ENCODE measurements at places on chromosomes 5 and 9.

DNA sequence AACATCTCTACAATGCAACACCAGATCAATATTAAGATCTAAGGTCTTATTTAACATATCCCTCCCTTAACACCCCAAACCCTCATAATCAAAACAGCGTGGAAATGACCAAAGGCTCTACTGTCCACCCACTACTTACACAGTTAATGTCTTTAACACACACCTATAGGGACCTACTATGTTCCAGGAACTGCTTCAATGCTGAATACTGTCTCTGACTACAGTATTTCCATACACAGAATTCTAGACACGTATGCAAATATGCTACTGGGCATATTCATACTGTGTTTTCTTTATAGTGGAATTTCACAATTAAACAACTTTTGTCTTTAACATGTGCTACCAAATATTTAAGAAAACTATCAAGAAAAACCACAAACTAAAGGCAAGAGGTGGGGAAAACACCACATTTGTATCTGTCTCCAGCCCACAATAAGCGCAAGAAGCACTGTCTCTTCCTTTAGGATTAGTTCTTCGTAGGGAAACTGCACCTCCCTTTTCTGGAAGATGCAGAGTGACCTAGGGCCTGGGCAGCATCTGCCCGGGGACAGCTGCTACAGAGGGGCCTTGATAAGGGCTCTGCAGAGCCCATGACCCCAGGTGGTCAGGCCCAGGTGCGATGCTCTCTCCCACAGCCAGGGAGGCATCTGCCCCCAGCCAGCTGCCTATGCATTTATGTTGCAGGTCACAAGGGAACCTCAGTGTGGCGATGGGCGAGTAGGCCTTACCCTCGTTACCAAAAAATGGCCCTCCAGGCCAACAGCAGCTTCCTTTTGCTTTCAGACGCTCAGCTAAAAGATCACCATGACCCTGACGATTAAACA lies 55.2 kb downstream of the PSMB7 start:
- no peak for DNase-seq

DNA sequence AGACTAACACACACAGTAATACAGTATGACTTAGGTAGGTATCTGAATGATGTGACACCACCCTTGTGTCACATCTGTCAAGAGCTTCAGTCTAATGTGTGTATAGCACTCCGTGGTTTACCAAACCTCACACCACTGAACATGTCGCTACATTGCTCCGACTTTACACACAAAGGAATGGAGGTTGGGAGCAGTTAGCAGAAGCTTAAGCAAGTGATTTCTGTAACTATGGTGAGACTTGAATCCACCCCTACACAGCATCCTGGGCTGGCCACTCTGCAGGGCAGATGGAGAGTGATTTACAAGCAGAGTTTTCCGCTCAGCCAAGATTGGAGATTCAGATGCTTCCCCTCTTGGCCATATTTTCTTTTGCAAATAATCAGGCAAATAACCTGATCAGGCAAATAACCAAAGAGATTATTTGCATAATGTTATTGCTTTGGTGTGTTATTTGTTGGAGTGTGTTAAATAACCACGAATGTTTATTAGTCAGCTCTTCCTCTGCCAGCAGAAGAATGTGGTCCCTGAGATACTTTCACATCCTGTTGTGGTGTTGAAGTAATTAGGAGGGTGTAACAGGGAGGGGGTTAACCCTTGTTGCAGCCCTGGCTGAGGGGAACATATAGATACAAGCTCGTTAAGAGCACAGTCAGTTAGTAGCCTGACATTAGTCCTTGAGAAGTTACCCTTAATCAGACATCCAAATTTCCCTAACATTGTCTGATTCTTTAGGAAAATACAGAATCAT lies 92.8 kb downstream of the SNX18 start:
- DNase-seq, result no peak

DNA sequence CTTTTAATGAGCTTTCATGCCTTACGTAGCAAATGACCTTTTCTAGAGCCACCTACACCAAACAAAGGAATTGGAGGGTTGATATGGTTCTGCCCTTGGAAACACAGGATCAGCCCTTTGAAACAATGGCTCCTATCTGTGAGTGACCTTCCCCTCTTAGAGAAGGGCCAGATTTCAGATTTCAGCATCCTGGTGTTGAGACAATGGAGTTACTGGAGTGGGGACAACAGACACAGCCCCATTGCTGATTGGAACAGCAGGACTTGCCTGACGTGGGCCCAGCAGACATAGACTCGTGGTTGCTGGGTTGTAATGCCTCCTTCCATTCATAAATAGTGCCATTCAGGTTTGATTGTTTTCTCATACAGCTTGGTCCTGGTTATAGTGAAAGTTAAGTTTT lies 96.0 kb downstream of the GALNT10 start:
- no peak for DNase-seq

DNA sequence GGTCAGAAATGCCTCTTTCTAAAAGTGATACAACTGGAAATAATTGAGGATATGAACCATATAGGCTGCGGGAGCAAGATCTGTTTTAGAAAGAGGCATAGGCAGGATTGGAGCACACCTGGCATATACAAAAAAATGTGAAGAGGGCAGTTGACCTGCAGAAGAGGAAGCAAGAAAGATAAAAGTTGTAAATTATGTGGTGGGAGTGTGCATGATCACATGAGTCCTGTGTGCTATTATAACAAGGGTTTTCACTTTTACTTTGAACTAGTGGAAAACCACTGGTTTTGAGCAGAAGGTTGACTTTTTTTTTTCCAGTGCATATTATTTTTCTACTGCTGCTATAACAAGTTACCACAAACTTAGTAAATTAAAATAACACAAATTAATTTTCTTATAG lies 489.3 kb downstream of the ANXA1 start:
- DNase-seq, result no peak

GRCh38 chr5:132470010-132470392 lies 20.6 kb downstream of the IRF1 start:
- no peak for DNase-seq

DNA sequence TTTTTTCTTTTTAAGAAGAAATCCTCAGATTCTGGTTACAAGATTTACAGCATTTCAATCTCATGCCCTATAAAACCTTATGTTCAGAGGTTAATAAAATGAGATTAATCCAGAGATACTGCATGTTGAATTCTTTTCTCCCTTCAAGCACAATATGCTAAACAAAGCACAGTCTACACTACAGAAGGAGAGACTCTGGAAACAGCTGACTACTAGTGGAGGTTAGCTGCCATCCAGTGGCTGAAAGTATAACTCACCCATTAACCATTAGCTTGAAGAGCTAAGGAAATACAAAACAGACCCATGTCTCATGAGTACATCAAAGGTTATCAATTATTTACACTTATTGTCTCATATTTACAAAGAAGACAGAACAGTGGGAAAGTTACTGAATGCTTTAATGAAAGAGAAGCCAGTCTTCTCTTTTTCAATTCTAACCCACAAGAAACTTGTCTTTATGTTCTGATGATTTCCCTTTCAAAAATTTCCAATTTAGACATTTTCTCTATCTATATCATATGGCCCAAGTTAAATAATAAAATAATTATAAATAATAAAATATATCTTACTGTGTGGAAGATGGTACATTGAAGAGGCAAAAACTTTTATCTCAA lies 12.7 kb upstream of the DNAH5 start:
- peak; percentile 65 for DNase-seq

GRCh38 chr5:137342764-137343163 lies 156.4 kb downstream of the SPOCK1 start:
- DNase-seq, result no peak

DNA sequence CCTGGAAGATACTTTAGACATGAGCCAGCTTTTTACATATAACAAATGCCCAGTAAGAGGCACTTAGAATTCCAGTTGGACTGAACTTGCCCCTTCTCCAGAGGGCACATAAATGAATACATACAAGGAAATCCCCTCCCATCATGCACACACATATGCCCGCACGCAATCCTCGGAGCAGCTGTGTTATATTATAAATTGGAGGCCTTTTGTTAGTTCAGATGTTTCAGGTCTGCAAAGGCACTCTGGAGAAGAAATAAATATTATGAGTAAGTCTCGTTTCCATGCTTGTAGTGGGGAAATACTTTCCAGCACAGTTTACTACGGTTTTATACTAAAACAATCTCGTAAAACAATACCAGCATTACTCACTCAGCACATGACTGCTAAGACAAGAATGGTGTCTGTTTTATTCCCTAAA lies 17.6 kb upstream of the MUSK start:
- DNase-seq, result no peak

DNA sequence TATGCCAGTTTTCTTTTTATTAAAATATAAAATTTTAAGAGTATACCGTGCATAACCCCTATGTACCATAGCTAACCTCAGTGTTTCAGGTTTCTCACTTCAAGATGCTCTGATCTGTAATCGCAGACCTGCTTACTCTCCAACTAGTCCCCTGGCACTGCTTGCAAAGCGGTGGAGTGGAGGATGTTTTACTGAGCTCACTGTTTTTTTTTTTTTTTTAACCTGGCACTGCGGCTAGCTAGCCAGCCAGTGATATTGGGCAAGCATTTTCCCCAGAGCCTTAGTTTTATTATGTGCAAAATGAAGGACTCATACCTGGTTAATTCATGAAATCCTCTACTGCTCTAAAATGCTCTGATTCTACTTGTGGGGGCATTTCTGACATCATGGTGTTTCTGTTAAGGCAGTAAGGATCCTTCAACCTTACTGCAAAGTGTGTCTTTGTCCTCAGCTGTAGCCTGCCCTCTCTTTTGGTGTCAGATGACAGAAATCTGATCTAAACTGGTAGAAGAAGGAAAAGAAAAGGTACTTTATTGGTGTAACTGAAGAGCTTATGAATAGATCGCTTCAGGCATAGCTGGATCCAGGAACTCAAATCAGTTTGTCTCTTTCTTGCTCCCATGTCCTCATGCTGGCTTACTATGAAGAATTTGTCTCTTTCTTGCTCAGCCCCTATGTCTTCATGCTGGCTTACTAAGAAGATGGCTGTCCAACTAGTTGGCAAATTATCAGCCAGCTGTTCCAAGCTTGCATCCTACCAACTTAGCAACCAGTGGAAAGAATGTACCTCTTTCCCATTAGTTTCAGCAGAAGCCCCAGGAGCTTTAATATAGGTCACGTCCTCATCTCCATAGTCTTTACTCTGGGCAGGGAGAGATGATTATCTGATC lies 59.8 kb downstream of the DOCK2 start:
- DNase-seq, result no peak

- no peak for DNase-seq
Measured at GRCh38 chr5:41094871-41095270, 23.7 kb upstream of the MROH2B start.

DNA sequence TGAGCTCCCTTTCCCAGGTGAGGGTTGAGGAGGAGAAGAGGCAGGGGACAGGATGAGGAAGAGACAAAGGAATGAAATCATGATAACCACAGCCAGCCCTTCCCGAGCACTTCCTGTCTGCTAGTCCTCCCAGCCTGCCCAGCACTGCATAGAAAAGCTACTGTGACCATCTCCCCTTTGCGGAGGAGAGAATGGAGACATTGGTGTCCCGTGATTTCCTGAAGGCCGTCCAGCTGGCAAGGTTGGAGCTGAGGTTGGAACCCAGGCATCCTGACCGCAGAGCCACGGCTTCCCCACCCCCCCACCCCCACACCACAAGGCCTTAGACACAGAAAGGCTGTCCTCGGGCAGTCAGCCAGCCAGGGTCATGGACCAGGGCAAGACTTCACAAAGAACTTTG lies 131.1 kb upstream of the ICE1 start:
- no peak for DNase-seq

GRCh38 chr9:4141296-4141695 lies 158.6 kb downstream of the GLIS3 start:
- no peak for DNase-seq

DNA sequence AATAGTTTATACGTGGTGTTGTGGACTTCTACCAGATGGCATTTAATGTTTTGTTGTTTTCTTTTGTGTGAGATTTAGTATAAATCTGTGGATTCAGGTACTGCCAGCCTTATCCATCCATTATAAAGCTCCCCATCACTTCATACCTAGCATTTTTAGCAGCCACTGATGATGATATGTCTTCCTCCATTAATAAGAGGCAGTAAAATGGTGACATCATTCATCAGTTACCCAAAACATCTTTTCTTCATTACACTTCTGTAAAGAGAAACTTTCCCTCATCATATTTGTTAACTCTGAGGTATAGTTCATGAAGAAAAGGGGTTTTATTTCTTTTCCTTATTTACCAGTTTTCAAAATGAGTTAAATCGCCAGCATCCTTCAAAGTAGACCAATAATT lies 19.4 kb downstream of the CHD1 start:
- no peak for DNase-seq

- DNase-seq, result no peak
Measured at GRCh38 chr5:139837711-139838380, 42.2 kb downstream of the PSD2 start.

- DNase-seq, result peak; percentile 64
Measured at GRCh38 chr9:112582371-112583262, 96.0 kb downstream of the KIAA1958 start.

- no peak for DNase-seq
Measured at GRCh38 chr9:118091711-118092500, 387.7 kb downstream of the TLR4 start.

DNA sequence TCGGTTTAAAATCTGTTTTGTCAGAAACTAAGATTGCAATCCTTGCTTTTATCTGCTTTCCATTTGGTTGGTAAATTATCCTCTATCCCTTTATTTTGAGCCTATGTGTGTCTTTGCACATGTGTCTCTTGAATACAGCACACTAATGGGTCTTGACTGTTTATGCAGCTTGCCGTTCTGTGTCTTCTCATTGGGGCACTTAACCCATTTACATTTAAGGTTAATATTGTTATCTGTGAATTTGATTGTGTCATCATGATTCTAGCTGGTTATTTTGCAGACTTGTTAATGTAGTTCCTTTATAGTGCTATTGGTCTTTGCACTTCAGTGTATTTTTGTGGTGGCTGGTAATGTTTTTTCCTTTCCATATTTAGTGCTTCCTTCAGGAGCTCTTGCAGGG lies 36.3 kb upstream of the SMIM15 start:
- DNase-seq, result no peak

DNA sequence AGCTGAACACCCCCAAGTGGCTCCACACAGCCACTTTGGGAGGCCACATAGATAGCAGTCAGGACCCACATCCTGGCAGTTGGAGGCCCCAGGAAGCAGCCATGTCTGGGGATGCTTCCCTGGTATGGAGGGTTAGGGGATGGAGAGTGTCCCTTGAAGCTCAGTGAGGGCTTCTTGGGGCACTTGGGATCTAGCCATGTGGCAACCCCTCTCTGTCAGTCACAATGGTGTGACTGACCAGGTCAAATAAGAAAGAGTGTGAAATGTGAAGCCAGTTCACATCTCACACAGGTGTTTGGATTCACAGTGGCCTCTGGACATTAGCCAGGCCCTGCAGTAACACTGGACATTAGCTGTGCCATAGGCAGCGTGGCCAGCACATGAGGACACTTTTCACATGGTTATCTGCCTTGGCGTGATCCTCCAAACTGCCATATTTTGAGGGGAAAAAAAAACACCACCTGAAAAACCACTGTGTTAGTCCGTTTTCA lies 53.9 kb upstream of the IL17B start:
- no peak for DNase-seq

Measured in WERI-Rb-1 (cell line).